HepG2 (cell line): ENCODE measurements at places on chromosomes 16 and 17. TPM values are rescaled to one million over a fixed set of nuclear protein-coding genes. Genes with fewer than 3 reads are reported as not detected.

The CBFB gene
- total RNA-seq, result 70.8 and 76.0 TPM in 2 replicates

The KRT12 gene
- total RNA-seq, result 0.07 TPM in 1 of 2 replicates, not detected in the other

The TCAP gene
- total RNA-seq, result 0.14 and 0.24 TPM in 2 replicates

The KRT39 gene
- total RNA-seq, result 0.07 TPM in 1 of 2 replicates, not detected in the other
